ENCODE measurements at places on chromosomes 2 and 18.

- DNase-seq = no peak
These were observed 238.4 kb downstream of the ACTR3 start for GRCh38 chr2:114128263-114128662.

DNA sequence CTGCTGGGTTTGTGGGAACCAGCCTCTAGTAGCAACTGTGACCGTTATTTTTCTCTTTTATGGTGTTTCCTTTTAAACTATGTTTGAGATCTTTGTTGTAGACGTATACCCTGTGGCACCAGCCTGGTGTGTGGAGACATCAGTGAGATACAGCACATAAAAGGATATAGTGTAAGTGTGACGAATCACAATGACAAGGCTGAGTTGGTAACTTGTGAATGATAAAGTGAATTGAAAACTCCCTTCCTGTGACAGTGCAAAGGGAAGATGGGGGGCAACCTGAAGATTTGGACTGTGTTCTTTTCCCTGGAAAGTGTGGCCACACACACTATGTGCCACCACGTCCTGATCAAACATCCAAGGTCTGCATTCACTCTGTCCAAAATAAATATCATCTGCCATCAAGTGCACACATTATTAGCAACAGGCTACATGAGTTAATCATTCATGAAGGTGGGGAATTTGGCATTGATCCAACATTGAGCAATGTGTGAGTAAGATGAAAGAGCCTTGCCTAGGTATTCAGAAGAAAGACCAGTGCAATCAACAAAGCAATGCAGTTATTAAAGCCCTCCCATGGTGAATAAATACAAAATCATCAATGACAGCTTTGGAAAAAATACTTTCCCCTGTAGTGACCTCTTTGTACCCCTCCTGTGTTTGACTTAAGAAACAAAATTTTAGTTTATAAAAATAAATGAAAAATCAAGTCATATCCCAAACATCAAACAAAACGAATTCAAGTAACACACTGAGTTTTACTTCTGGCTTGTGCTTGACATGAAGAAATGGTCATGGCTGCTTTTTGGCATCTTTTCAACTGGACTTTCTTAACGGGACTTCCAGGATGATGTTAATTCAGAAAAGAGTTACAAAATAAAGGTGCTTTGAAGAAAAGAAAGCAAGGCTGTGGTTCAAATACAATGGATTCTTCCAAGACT is 1280.5 kb upstream of the ZEB2 start:
- DNase-seq = no peak

DNA sequence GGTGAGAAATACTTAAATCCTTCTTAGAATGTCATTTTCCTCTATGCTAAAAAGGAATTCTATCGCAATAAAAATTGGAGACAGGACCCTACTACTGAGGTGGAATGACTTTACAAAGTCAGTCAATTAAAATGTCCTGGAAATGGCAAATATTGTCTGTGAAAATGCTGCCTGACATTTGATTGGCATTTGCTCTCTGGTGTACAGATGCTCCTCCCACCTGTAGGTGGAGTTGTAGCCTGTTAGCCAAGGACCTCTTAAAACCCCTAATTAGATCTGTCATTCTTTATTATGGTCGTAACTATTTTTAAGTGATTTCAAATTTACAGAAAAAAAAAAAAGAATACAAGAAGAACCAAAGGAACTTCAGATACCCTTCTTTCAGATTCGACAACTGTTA is 393.1 kb upstream of the KLHL29 start:
- DNase-seq = no peak

- no peak for DNase-seq
These were observed 25.8 kb upstream of the LHCGR start for GRCh38 chr2:48781366-48781765.

DNA sequence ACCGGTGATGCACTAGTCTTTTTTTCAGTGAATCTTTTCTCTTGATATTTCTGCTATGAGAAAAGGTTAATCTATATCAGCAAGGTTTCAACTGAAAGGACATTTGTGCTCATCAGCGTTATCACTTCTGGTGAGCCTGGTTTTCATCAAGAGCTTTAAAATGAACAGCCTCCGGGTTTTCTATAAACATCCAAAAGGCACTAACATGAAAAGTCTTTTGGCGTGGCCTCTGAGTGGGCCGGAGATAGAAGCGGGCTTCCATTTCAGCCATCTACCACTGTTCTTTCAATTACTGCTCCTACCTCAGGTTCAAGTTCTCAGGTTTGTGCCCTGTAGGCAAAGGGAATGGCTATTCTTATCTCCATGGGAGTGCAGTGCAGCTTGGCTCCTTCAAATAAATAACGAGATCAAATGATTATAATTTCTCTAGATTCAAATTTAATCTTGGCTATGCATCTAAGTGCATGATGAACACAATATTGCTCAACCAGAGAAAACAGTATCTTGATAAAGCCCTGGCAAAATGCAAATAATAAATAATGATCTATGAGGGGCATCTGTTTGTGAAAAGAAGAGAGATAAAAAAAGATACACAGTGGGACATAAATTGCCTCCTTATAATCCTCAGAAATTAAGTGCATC is 314.8 kb downstream of the CDH2 start:
- DNase-seq = no peak

- DNase-seq = no peak
These were observed 14.6 kb downstream of the ITGA4 start for GRCh38 chr2:181471783-181472182.

GRCh38 chr2:174333017-174333371 is 1.8 kb upstream of the SP9 start:
- no peak for DNase-seq

- DNase-seq = no peak
These were observed 9.9 kb downstream of the INHBB start for GRCh38 chr2:120355780-120356266.

GRCh38 chr2:229633556-229633955 is 80.8 kb downstream of the DNER start:
- no peak for DNase-seq

DNA sequence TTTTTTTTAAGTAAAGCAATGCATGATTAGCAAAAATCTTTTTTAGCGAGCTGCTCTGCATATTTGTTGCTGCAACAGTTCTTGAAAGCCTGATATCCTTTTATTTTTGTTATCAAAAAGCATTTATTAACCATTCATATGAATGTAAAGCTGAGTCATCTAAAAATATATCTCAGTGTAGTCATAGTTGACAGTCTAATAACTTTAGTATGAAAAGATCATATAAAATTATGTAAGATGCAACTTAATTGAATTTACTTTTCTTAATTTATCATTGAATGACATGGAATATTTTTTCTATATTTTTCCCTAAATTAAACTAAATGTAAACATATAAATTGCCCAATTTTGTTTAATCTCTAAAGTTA is 8.5 kb downstream of the UGP2 start:
- DNase-seq = no peak

GRCh38 chr2:32772638-32773447 is 145.0 kb downstream of the TTC27 start:
- DNase-seq = no peak

- DNase-seq = no peak
These were observed 100.7 kb upstream of the CCDC195 start for GRCh38 chr2:224816816-224817215.
